Mammary epithelial cell (primary cell): ENCODE measurements at places on chromosomes 2 and 18. TPM values are rescaled to one million over a fixed set of nuclear protein-coding genes. Genes with fewer than 3 reads are reported as not detected.

- peak; percentile 38 for DNase-seq
Measured at GRCh38 chr18:57885931-57886330, 82.8 kb upstream of the ATP8B1 start.

DNA sequence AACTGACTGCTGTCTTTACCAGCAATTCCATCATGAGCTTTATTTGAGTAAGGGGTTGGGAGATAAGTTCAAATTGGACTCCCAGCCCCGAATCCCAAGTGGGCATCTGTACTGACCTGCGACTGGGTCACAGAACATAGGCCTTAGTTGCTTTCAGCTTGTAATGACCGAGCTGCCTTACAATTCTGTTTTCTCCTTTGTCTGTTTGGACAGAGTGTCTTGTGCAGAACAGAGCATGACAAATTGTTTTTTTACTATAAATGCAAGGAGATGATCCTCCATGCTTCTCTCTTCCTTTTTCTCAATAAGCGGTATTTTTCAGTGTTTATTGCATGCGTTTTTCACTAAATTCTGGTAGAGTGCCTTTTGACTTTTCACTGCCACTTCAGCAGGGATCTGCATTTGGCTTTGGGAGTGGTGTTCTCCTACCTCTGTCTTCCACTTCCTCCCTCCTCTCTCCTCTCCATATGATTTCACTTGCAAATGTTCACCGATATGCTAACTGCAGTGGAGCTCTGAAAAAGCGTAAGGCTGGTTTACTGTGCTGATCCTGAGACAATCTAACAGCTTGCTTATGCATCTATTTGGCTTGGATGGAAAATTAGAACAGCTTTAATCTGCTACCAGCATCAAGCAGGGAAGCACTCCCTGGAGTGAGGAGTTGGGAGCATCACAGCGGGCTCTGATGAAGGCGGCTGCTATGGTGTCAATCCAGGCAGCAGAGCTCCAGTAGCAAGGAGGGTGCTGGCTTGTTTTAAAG lies 158.8 kb upstream of the SMIM21 start:
- DNase-seq: no peak

DNA sequence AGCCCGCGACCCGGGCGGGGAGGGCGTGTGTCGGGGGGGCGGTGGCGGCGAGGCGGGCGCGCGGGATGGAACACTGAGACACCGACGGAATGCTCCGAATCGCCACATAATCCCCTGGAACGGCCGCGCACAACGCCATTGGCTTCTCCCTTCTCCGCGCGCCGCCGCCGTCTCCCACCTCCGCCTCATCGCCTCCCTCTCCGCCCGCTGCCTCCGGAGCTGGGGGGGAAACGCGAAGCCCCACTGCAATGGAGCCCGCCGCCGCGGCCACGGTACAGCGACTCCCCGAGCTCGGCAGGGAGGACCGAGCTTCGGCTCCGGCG lies at the start of gene PHLPP1:
Gene PHLPP1, plus strand, starts transcription at position 106 of the 323 bp plus-strand sequence. Its CDS starts 143 bp downstream, at position 249.
- DNase-seq: no peak

DNA sequence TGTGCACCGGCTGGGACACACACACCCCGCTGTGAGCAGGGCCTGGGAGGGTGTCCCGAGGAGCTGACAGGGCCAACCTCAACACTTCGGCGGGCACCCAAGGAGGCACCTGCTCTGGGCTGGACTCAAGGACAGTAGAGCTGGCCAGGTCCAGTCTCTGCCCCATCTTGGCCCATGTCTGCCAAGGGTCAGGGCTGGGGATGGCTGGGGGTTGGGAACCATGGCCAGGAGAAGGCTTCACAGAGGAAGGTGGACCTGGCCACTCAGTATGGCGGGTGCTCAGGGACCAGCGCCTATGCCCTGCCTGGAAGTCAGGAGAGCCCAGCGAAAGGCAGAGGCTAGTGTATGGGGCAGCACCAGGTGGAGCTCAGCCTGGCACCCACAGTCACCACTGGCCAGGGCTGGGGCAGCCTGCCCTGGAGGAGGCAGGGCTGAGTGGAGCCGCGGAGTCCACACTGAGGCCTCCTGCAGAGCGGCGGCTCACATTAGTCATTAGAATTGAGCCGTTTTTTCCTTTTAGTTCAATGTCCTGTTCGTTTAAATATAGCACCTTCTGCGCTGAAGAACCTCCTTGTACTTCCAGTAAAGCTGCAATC lies 4.2 kb downstream of the ERFE start:
- DNase-seq: no peak

DNA sequence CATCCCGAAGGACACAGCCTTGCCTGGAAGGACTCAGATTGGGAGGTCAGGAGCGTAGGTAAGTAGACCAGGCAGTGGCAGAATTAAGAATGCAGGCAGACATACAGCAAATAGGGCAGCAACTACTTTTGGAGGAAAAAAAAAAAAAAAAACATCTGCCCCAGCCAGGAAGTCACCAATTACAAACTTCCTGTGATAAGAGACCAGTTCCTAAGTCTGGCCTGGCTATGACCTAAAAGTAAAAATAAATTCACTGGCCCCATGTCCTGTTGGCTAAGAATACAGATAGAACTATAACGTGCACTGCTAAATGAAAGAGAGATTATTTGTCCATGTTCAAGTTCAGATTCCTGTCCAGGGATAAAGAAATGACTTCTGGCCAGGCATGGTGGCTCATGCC lies 45.2 kb upstream of the NOSTRIN start:
- DNase-seq: no peak

GRCh38 chr2:11286323-11286722 lies 58.1 kb downstream of the ROCK2 start:
- DNase-seq: no peak

The FNDC4 gene
- polyA plus RNA-seq: 27.8 TPM

The RGPD3 gene
- polyA plus RNA-seq: 0.08 TPM
